ENCODE measurements at places on chromosomes 7 and 10.

DNA sequence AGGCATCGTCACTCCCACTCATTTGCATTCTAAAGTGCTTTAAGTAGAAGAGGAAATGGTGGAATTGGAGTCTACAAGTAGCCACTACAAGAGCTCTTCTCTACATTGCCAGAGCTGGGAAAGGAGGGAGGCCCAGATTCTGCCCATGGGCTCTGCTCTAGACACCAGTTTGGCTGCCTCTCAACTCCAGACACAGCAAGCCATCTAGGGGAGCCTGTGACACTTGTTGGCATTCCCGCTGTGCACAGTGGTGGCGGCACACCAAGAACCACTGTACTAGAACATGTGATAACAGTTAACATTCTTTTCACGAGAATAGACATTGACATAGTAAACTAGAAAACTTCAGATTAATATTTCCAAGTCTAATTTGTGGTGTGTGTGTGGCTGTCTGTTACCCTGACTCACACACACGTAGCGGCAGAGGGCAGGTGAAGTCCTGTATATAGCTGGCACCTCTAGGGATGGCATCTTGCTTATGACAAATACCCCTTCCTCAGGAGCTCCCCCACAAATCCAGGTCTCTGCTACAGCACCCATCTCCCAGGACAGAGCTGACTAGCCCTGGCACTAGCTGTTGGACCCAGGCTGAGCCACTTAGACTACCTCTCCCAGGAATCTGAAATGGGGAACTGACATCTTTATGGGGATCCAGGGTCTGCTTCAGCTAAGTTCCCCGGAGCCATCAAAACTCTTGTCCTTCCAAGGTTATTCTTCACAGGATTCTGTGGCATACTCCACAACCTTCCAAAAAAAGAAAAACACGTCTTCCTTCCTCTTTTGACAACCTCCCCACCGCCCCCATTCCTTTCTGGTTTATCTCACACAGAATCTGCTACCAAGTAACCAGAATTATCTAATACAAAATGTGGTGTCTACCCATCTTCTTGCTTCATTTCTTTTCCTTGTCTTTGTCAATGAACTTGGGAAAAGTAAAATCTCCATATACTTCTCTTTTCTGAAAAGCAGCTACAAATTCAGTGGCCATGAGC is 54.7 kb upstream of the MRLN start:
- DNase-seq: no peak

DNA sequence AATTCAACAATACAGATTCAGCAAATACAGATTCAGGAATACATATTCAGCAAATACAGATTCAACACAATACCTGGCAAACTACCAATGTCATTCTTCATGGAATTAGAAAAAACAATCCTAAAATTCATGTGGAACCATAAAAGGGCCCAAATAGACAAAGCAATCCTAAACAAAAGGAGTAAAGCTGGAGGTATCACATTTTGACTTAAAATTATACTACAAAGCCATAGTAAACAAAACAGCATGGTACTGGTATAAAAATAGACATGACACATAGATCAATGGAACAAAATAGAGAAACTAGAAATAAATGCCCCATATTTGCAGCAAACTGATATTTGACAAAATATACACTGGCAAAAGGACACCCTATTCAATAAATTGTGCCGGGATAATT is 3.4 kb upstream of the NT5C3A start:
- DNase-seq: no peak

DNA sequence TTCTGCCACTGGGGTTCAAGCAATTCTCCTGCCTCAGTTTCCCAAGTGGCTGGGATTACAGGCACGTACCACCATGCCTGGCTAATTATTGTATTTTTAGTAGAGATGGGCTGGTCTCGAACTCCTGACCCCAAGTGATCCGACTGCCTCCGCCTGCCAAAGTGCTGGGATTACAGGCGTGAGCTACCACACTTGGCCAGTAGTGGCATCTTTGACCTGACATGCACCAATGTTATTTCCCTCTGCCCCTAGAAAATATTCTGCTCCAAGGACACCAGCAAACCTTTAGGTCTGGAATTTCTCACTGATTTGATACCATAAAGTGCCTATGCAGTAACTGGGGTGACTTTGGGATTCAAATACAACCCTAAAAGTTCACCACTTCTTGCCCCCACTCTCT is 179.4 kb downstream of the ARID5B start:
- DNase-seq: no peak

GRCh38 chr10:110160081-110160480 is 47.3 kb upstream of the MXI1 start:
- DNase-seq: no peak

GRCh38 chr10:21336476-21337170 is 188.9 kb downstream of the SKIDA1 start:
- no peak for DNase-seq

GRCh38 chr10:70380350-70381135 is 1.9 kb downstream of the LRRC20 start:
- DNase-seq: no peak

- DNase-seq: no peak
Observed at GRCh38 chr10:3787816-3788215, 2.8 kb upstream of the KLF6 start.

DNA sequence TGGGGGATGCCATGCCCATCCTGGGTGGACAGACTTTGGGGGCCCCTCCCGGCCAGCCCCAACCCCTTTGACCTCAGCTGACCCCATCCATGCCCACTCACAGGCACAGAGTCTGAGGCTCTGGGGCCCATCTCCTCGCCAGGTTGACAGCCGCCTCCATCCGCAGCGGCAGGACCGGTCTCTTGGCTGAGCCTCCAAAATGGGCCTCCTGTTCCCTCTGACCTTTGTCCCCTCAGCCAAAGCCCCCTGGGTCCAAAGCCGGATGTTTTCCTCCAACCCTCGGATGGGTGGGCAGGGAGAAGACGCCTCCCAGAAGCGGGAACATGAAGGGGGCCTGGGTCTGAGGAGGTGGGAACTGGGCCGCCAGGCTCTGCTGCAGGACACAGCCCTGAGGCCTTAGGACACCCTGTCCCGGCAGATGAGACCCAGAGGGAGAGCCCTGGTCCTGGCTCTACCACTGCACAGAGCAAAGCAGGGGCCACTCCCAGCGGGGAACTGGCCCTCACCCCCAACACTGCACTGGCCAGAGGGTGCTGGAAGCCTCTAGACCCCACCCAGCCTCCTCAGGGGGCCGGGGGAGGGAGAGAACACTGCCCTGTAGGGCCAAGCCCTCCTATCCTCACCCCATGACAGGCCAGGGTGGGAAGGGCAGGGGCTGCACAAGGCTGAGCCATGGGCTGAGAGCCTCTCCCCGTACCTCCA is 12.6 kb downstream of the PDGFA start:
- no peak for DNase-seq

- DNase-seq: no peak
Observed at GRCh38 chr7:29636009-29636351, 72.3 kb downstream of the PRR15 start.
